ENCODE measurements at places on chromosomes 1 and 21.

DNA sequence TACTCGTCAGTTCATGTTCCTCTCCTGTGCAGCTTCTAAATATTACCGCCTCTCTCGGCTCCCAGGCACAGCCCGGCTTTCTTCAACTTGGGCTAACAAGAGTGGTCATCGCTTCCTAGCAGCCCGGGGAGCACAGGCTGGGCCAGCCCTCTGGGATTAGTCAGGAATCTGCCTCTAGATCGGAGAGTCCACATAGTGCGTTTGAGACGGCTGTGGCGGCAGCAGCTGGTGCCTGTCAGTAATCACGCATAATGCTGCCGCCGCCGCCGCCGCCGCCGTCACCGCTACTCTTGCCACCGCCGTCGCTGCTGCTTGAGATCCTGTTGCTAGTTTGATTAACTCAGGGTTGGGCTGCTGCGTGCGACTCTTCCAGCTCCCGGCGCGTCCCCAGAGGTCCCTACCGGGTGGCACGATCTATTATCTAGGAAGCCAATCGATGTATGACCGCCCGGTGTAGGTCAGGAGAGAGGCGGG lies at the start of gene RXRG:
TSS of gene RXRG (minus strand) at position 230 of the 474 bp plus-strand sequence. CDS start 233 bp downstream, outside the sequence.
- peak; percentile 32 for DNase-seq

- DNase-seq, result no peak
These were observed 10.6 kb upstream of the COL6A1 start for GRCh38 chr21:45970674-45971615.

GRCh38 chr1:64162151-64162550 lies 41.3 kb upstream of the UBE2U start:
- no peak for DNase-seq

DNA sequence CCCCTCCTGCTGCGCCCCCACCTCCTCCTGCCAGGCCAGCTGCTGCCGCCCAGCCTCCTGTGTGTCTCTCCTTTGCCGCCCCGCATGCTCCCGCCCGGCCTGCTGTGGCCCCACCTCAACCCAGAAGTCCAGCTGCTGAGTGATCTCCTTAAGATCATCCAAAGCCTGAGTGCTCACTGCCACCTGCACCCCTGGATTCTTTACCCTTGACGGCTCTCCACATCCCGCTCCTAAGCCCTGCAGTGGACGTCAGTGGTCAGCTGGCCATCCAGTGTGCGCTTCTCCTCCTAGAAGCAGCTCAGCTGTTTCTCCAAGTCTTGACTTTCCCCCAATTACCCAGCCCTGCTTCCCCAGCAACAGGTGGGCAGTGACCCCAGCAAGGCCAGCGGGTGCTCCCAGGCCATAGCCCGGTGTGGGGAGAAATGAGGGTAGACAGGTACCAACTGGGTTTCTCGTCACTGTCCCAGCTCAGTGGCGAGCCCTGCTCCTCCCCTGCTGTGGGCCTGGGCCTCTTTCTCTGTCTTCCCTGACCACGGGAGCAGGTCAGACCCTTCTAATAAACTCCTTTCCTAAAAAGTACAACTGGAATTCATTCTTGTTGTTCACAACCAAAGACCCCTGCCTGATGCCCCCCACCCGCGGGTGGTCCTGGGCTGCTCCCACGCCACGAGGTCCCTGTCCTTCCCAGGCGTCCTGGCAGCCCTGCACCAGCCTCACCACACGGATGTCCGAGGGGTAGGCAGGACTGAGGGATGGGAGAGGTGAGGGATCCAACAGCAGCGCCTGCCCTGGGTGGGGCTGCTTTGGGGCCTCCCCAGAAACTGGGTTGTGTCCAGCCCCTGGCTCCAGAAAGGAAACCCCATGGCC lies 1.4 kb downstream of the KRTAP10-7 start:
- DNase-seq, result no peak

DNA sequence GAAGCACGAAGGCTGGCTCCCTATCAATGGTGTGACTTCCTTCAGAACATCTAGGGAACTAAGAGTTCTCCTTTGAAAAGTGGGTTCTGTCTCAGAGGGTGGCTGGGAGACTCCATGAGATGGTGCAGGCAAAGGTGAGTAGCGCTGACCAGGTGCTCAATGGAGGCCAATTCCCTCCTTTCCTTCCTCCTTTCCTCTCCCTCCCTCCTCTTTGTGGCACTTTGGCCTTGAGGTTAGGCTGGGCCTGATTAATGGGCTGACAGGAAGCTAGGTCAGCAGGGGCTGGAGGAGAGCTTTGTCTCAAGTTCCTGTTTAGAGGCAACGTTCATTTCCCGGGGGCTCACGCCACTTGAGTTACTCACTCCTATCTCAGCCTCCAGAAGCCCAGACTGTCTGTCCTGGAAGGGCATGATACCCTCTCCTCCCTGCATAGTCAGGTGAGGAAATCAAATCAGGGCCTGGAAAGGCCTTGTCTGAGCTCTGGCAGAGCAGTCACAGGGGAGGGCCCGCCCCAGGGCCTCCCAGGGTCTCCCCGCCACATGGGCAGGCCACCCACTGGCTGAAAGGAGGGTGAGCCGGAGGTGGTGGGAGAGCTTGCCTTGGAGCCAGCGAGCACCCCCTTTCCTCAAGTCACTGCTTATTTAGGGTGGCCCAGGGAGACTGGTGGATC lies 58.4 kb upstream of the SSBP3 start:
- DNase-seq, result no peak

- DNase-seq, result no peak
These were observed 247.9 kb downstream of the AMY1C start for GRCh38 chr1:103997631-103998030.

DNA sequence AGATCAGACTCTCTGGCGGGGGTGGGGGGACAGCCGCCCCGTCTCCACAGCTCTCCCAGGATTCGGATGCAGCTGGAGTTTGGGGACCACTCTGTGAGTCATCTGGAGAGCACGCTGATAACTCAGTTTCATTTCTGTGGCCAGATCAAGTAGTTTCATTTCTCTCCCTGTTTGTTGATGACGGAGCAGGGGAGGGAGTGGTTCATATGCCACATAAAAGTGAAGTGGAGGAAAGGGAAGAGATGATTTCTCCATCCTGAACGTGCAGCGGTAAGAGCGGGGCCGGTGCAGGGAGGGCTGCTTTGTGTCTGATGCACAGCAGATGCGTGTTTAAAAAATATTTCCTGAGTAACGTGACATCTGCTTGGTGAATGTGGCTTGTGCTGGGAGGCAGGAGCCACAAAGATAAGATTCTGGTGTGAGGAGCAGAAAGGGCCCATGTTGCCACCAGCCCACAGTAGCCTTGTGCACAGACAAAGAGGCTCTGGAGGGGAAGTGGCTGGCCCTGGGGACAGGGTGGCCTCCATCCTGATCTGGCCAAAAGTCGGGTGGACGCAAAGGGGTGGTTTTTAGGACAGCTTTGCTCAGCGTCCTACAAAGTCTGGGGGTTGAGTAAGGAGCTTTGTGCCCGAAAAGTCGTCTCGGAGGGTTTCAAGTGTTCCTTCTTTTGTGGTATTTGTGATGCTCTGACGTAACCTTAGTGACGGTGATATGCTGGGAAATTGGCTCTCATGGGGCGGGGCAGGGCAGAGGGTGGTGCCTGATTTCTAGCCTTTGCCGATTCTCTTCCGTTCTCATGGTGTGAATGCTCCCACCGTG lies at the start of gene MX2:
TSS of gene MX2 (plus strand) at position 242 of the 819 bp plus-strand sequence. CDS start 14,880 bp downstream, outside the sequence.
- DNase-seq, result no peak

GRCh38 chr1:116785006-116785405 lies 30.8 kb downstream of the CD2 start:
- no peak for DNase-seq

- no peak for DNase-seq
These were observed at the start of gene TFF2 for GRCh38 chr21:42350927-42351426. Gene TFF2 (minus strand): TSS chr21:42350994. CDS start chr21:42350957, 37 bp downstream.

Data from caudate nucleus (tissue), 63 donors.